LNCaP clone FGC (cell line): ENCODE measurements at places on chromosomes 13 and 19.

- no peak for DNase-seq
Observed at GRCh38 chr13:112456138-112457056, 80.2 kb downstream of the SPACA7 start.

- no peak for DNase-seq
Observed at GRCh38 chr19:50433201-50434180, 799 bp downstream of the MYBPC2 start.

- no peak for DNase-seq
Observed at GRCh38 chr13:33144358-33144784, 128.1 kb downstream of the KL start.

- no peak for DNase-seq
Observed at GRCh38 chr19:57947088-57947418, 453 bp downstream of the ZNF256 start.

GRCh38 chr13:112144616-112145550 is 77.9 kb downstream of the SOX1 start:
- DNase-seq: no peak

GRCh38 chr13:23777575-23777870 is 111.7 kb downstream of the MIPEP start:
- no peak for DNase-seq

GRCh38 chr19:20416661-20417060 is 148.9 kb downstream of the ZNF737 start:
- DNase-seq: no peak

GRCh38 chr19:54297759-54298305 is 15.1 kb downstream of the LILRA5 start:
- DNase-seq: no peak

GRCh38 chr13:40175639-40176038 is 490.8 kb downstream of the FOXO1 start:
- DNase-seq: no peak

DNA sequence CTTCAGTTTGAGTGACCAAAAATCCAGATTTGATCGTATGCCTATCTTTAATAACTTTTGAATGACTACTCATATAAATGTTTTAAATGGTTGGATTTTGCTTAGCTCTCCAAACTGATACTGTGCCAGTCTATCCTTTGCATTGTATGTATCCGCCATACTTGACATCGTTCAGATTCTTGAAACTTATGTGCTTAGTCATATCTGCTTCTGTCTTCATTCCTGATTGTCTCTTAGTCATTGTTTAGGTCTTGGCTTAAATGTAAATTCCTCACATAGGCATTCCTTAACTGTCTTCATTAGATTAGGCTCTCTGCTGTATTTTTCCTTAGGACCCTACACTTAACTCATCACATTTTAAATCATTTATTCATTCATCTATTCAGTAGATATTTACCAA is 126.0 kb downstream of the PCCA start:
- DNase-seq: no peak

DNA sequence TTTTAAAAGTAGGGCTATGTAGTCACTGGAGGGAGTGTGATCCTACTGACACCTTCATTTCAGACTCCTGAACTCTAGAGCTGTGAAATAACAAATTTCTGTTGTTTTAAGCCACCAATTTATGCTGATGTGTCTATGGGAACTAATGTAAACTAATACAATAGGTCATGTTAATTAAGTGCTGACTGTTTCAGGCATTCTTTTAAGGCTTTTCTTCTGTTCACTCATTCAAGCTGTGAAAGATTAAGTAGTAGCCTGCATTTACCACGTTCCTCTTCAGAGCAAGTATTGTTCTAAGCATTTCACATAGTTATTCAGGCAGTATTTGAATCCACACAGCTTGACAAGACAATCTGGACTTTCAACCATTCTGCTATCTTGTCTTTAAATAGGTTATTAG is 1135.0 kb downstream of the SLITRK1 start:
- no peak for DNase-seq

DNA sequence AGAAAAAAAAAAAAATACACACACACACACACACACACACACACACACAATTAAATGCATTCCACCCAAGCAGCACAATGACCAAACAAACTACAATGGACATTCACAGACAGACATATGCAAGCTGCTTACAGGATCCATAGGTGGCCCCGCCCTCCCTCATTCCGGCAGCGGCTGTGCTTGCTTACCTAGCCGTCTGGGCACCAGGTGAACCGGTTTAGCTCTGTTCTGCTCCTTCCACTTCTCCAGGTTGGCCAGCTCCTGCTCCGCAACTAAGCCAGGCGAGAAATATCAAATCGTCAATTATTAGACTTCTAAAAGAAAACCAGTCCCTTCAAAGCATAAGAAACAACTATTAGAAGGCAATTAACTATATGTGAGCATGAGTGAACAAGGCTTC is 23.1 kb downstream of the EPSTI1 start:
- peak; percentile 80 for DNase-seq

DNA sequence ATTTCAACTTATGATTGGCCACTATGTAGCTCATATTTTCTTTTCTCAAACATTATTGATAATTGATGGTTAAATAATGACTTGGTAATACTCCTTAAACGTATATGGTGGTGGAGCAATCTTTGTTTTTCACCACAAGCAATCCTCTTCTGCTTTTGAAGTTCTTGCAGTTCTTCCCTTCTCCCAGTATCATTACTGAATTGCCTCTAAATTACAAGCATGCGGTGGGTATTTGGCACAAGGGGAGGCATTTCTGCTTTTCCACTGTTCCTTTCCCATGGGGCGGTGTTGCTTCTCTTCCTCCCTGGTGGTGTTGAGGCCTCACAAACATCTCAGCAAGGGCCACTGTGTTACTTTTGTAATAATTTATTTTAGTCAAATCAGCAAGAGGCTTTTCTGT is 234.4 kb upstream of the RXFP2 start:
- DNase-seq: no peak
